Stimulated activated CD4-positive, alpha-beta T cell treated with anti-CD3 and anti-CD28 coated beads, Interleukin-1b, Interleukin-23, amount 100 ng/mL, for 1 hour (primary cell): ENCODE measurements at places on chromosomes 3 and 15.

DNA sequence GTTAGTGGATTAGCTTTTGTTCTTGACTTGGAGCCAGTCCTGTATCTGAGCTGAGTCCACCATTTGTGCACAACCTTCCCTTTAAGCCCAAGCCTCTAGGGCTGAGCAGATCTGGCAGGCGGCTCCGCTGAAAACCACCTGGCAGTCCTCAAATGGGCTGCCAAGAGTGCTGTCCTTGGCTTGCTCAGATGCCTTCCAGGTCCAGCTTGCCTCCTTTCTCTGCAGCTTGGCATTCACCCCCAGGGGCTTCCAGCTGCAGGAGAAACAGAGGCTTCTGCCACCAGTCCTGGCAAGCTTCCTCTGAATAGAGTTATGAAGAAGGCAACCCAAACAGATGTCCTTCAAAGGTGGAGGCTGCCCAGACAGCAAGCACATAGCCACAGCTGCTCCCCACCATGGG lies 96.7 kb downstream of the LRTM1 start:
- DNase-seq = no peak

GRCh38 chr3:124227150-124227630 lies 235.3 kb upstream of the ROPN1 start:
- no peak for DNase-seq

DNA sequence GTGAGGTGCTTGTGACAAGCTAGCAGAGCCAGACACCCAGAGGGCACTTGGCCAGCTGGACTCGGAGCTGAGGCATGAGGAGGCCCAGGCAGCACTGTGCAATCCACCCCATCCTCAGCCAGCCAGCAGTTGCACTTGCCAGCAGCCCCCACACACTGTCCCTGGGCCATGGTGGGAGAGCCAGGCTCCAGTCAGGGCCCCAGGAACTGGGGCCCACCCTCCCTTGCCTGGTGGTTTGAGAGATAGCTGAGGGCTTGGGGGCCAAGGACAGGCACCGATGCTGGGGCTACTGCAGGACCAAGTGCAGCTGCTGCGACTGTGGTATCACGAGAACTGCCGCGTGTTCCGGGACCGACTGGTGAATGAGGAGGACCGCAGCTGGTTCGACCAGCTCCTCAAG lies 63.5 kb downstream of the DNAH1 start:
- no peak for DNase-seq

DNA sequence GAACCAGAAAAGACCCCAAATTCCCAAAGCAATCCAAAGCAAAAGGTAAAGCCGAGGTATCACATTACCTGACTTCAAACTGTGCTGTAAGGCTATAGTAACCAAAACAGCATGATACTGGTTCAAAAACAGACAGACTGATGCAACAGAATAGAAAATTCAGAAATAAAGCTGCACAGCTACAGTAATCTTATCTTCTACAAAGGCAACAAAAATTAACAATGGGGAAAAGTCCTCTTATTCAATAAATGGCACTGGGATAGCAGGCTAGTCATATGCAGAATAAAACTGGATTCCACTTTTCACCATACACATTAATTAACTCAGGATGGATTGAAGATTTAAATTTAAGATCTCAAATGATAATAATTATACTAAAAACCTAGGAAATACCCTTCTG lies 392.6 kb upstream of the CBLB start:
- no peak for DNase-seq

GRCh38 chr3:123447416-123447748 lies 1.5 kb downstream of the ADCY5 start:
- no peak for DNase-seq

DNA sequence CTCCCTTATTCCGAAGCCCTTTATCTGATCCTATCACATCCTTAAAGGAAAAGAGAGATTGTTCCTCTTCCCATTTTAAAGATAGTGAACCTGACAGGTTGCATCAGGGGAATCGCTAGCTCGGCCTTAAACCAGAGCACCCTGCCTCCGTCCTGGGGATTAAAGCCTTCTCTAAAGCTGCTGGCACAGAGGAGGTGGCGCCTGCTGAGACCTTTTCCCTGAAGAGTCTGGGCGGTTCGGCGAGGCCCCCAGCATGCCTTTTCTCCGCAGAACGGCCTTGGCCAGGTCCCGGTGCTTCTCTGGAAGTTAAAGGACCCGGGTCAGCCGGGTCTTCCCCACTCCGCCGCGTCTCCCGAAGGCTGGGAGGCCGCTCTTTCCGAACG lies 593 bp downstream of the FAM219B start:
- no peak for DNase-seq

- DNase-seq = no peak
Observed at GRCh38 chr3:71201939-71202338, 381.6 kb downstream of the FOXP1 start.

GRCh38 chr3:136728918-136729317 lies 23.3 kb downstream of the STAG1 start:
- no peak for DNase-seq

DNA sequence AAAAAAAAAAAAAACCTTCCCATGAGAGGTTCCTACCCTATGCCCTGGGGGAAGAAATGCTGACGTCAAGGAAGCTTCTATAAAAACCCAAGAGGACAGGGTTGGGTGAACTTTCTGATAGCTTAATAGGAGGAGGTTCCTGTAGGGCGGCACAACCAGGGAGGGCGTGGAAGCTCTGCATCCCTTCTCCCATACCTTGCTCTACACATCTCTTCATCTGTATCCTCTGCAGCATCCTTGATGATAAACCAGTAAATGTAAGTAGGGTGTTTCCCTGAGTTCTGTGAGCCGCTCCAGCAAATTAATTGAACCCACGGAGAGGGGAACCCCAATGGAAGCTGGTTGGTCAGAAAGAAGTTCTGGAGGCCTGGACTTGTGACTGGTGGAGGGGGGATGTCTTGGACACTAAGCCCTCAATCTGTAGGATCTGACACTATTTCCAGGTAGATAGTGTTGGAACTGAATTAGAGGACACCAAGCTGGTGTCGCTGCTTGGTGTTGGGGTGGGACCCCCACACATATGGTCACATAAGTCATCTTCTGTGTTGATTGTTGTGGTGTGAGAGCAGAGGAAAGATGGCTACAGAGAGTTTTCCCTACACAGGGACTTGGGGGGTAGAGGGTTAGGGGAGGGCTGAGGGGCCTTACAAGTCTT lies 91.5 kb downstream of the ST6GAL1 start:
- no peak for DNase-seq

GRCh38 chr3:187971629-187972028 lies 182.3 kb upstream of the LPP start:
- DNase-seq = no peak

DNA sequence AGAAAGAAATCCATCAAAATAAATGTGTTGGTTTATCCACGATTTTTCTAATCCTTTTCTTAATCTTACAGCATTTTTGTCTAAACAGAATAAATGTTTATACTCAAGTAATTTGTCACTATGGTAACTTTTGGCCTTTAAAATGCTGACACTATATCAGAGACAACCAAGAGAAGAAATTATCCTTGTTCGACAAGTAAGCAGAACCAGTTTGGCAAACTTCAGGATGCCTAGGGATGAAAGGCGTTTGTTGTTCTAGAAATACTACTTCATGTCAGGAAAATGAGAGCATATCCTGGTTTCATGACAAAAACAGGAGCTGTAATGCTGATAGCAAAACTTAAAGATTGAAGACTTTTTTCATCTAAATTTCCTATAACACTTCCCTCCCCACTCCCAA lies 308.0 kb upstream of the ATP11B start:
- no peak for DNase-seq

DNA sequence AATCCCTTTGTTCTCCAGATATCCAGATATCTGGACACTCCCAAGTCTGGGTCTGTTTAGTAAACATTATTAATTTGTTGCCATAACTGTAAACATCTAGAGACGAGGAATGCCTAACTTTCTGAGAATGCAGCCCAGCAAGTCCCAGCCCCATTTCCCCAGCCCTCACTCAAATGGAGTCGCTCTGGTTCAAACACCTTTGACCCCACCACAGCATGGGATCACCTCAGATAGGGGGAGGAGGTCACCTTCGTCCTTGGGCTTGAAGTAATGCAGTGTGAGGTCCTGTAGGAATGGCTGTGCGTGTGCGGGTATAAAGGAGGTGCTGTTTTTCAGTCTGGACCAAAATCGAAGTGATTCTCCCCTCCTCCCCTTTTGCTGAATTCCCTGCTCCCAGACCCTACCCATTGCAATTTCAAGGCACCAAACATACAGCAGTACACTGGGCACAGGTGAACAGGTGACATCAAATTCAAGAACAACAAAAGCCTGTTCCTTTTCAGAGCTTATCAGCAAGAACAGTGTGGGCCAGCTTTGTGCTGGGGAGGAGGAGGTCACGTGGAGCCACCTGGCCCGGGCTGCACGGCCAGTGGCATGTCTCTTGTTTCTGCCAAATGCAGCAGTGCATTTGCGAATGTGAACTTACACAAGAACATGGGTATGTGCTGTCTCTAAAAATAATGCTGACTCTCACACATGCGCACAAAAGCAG lies 57.5 kb upstream of the TRPM1 start:
- no peak for DNase-seq

DNA sequence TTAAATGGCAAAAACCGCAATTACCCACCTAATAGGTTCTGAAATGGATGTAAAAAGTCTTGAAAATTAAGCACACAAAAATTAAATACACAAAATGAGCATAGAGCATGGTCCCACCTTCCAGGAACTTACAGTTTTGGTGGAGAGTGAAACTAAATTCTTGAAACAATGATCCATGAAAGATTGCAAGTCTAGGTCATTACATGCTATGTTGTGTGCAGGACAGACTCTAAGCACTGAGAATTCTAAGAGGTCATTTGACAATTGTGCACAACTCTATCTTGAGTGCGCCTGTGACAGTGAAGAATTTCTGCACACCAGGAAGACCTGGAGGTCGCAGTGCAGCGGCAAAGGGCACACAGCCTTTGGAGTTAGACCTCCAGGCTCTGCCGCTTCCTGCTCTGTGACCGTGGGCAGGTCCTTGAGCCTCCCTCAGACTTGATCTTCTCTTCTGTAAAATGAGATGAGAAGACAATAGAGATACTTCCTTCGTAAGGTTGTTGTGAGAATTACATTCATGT lies 153.3 kb upstream of the TPM1 start:
- DNase-seq = no peak

- no peak for DNase-seq
Observed at GRCh38 chr15:82114660-82115059, 68.8 kb upstream of the MEX3B start.

DNA sequence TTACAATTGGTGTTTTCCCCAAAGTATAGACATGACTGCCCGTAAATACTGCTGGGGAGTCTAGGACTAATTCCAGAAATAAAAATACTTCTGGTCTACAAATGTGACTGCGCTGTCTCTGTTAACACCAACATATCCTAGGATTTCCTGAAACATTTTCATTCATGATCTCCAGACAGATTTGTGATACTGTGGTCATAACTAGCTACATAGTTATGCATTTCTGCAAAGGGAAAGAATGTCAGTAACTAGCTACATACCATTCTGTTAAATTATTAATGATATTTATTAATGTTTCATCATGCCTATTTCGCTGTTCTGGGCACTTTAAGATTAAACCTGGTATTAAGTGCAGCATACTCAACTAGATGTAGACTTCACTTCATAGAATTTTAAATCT lies 33.3 kb downstream of the SETD5 start:
- DNase-seq = no peak

DNA sequence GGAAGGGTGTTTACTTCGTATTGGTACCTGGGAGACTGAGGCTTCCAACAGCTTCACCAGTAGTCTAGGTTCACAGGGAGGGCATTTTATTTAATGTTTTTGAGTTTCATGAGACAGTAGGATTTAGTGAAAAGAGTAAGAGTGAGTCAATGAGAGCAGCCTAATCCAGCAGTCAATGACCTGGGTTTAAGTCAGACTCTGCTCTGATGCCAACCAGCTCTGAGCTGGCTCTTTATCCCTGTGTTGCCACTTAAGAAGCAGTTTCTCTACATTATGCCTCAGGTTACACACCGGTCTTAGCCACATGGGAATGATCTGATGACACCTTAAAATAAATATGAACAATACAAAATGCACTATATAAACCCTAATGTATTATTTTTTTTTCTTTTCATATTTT lies 59.4 kb upstream of the KCNMB2 start:
- no peak for DNase-seq
